ENCODE measurements at places on chromosomes 1 and 21.

- DNase-seq = no peak
Observed at GRCh38 chr1:207861442-207862177, 49.3 kb downstream of the CD34 start.

DNA sequence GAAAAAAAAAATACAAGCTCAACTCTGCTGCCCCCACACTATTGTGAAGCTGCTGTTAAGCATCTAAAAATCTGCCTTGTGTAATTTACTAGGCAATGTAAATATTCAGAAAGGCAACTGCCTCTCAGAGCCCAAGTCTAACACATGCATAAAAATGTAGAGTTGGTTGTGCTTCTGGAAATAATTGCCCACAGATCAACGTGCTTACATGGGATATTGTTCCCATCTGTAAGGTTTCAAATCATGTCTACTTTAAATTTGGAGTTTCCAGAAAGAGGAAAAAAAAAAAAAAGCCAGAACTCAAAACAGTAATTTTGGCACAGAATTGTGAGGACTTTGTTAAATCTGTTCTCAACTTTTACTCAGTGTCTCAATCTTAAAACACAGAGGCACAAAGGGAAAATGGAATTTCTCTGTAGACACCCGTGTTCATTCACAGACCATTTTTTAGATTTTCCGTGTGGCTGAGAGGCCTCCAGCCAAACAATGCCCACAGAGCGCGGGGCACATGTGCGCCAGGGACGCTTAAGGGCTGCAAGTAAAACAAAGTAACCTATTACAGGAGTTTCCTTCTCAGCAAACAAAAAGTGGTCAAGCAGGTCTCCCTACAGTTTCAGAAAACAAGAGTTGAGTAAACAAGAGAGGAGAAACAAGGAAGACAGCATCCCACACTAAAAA, 115.5 kb downstream of the RERE start:
- peak; percentile 57 for DNase-seq

GRCh38 chr1:16249596-16250241, 12.7 kb upstream of the CPLANE2 start:
- DNase-seq = no peak

GRCh38 chr1:35598895-35599294, 25.8 kb downstream of the TFAP2E start:
- no peak for DNase-seq

GRCh38 chr1:26597629-26598039, 68.1 kb downstream of the RPS6KA1 start:
- DNase-seq = peak; percentile 25
